ENCODE measurements at places on chromosomes 12 and 14.

- peak; percentile 69 for DNase-seq
Measured at GRCh38 chr12:104049903-104050356, at the start of gene GLT8D2. Gene GLT8D2, minus strand, starts transcription at chr12:104050187. Its CDS starts 30,539 bp downstream, at chr12:104019648.

GRCh38 chr14:48974994-48975393 is 611.2 kb downstream of the RPS29 start:
- no peak for DNase-seq

- DNase-seq, result no peak
Measured at GRCh38 chr14:89775946-89776345, 178.6 kb downstream of the EFCAB11 start.

DNA sequence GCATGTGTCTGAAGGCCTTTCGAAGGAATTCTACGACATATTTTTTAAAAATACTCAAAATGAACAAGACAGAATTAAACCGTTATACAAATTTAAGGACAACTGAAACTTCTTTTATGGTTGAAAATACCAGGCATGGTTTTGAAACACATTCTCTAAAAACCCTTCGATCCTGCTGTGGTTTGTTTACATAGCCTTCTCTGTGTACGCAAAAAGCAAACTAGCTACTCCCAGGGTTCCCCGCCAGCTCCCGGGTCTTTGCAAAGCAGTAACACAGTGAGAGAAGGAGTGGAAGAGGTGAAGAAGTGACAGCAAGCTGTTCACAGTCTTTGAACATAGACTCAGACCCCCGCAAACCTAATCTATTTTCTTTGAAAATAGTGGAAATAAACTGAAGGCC is 2.2 kb upstream of the TC2N start:
- no peak for DNase-seq

- no peak for DNase-seq
Measured at GRCh38 chr14:78673845-78674244, 503.7 kb downstream of the NRXN3 start.

- no peak for DNase-seq
Measured at GRCh38 chr12:115273456-115273855, 589.5 kb upstream of the TBX3 start.

DNA sequence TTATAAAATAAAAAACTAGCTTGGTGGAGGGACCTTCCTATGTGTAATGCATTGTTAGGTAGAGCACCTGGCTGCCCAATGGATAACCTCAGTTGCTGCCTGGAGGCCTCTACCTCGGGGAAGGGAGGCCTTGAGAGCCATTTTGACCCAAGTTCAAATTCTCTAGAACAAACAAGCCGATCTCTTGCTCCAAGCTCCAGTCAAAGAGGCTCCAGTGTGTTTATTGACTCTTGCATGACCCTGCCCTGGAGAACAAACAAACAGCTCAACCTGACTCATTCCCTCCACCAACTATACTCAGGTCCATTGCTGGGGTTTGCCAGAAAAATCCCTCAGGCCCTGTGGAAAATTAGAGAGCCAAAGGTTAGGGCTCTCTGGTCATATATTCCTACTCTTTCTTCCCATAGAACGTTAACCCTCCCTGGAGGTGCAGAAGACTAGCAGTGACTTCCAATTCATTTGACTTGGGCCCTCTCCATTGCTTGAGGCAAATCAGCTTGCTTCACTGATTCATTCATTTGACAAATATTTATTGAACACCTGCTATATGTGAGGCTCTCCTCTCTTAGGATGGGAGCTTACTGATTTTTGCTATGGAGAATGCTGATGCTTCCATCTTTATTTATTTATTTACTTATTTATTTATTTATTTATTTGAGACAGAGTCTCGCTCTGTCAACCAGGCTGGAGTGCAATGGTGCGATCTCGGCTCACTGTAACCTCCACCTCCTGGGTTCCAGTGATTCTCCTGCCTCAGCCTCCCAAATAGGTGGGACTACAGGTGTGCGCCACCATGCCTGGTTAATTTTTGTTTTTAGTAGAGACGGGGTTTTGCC is 73.7 kb upstream of the CISTR start:
- DNase-seq, result peak; percentile 62

- DNase-seq, result peak; percentile 86
Measured at GRCh38 chr12:54603173-54603814, 14.8 kb upstream of the PPP1R1A start.

DNA sequence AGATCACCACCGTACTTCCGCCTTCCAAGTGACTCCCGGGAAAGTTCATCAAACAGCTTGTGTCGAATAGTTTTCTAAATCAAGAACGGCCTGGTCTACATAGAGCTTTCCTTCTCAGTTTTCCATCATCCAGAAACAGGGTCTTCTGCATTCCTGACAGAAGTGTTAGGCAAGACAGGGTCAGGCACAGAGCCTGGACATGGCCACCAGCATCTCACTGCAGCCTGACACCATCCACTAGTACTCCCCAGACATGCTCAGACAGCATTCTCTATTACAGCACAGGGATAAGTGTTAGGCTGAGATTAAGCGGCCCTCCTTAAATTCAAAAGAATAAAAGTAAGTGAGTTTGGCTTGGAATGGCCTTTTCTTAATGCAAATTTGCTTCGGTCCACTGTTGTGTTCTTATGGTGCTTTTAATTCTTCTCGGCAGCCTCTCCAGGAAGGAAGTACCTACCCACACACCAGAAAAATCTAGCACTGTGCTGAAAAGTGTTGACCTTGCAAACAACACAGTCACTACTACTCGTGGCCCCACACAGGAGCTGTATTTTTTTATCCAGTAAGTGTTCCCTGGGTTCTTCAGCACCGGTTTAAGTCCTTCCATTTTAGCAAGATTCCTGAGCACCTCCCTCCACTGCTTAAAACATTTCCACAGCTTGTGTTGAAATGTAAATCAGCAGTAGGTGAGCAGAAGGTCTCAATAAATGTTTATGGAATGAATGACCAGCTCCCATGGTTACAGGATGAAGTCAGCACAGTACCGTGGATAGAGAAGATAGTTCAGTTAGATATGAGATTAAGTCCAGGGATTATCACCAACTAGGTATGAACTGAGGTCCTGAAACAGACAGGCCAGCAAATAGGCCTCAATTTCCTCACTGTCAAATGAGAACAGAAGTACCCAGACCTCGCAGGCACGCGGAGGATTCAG is 44.1 kb downstream of the SETD3 start:
- no peak for DNase-seq

DNA sequence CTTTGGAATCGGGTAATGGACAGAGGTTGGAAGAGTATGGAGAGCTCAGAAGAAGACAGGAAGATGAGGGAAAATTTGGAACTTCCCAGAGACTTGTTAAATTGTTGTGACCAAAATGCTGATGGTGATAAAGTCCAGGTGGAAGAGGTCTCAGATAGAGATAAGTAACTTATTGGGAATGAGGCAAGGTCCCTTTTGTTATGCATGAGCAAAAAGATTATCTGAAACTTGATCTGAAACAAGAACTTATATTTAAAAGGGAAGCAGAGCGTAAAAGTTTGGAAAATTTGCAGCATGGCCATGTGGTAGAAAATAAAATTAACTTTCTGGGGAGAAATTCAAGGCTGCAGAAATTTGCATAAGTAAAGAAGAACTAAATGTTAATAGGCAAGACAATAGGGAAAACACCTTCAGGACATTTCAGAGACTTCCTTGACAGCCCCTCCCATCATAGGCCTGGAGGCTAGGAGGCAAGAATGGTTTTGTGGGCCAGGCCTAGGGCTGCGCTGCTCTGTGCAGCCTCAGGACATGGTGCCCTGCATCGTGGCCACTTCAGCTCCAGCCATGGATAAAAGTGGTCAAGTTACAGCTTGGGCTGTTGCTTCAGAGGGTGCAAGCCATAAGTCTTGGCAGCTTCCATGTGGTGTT is 425.7 kb upstream of the PRICKLE1 start:
- no peak for DNase-seq

- DNase-seq, result peak; percentile 49
Measured at GRCh38 chr14:69593018-69593677, 18.2 kb upstream of the SUSD6 start.

- no peak for DNase-seq
Measured at GRCh38 chr14:44036248-44036647, 470.8 kb downstream of the FSCB start.

DNA sequence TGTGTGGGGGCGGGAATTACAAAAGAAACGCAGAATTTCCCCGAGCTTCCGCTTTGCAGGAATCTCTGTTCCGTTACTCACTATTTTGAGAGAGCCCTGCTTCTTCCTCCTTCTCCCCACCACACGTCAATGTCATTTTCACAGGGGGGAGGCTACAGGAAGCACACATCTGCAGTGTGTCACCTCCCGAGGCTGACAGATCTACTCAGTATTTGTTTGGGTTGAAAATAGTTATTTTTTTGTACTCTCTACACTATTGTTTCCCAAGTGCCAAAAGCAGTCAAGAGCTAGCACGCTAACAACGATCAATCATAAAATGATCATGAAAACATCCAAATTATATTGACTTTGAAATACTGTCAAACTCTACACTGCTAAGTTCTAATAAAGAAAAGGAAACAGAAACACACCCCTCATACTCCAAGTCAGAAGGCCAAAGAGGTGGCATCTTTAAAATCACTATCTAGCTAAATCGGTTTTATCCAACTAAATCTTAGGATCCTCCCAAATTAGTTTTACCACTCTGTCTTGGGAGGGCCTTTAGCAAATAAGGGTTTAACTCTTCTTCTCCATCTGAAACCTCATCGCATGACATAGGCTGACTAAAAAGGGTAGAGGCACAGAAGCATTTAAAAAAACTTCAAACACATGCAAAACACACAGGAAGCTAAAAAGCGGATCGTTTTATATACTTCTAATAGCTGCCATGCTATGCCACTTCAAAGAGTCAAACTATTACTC is 51.8 kb downstream of the FOXN3 start:
- DNase-seq, result no peak

DNA sequence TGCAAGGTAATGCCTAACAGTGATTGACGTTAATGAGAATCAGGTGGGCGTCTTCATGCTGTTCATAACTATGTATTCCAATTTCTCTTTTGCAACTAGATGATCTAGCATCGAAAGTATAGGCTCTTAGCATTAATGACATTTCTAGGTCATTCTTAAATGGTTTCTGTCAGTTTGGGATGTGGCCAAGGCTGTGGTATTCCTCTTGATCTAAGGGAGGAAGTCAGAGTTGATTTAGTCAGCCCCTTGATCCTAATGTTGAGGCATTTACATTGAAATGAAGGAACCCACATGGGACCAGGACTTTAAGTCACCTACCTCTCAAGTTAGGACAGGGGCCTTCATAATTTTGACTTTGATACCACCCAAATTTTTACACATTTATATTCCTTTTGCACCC is 448.1 kb downstream of the NPAS3 start:
- no peak for DNase-seq

GRCh38 chr12:57309420-57309819 is 58.4 kb upstream of the STAC3 start:
- DNase-seq, result no peak

DNA sequence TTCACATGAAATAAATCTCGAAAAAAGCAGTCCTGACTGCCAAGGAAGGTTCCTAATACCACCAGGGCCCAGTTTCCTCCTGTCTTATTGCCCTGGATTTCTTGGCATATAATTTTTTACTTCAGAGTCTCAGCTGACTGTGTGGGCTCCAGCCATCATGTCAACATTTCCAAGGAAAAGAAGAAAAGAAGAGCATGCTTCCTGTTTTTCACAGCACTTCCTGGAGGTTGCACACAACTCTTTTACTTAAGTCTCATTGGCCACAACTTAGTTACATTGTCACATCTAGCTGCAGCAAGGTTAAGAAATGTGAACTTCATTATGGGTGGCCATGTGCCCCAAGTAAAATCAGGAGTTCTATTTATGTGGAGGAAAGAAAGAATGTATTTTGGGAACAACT is 24.3 kb downstream of the DACT1 start:
- peak; percentile 8 for DNase-seq

DNA sequence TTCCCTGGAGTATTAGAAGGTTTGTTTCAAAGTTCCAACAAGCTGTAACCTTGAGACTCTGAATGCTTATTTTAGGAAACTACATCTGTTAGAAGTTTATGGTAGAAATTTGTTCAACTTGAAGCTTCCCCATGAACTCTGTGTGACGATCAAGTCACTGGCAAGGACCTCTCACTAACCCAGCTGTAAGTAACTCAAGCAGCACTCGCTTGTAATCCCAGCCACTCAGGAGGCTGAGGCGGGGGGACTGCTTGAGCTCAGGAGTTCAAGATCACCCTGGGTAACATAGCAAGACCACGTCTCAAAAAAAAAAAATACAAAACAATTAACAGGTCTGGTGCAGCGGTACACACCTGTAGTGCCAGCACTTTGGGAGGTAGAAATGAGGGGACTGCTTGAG is 25.6 kb downstream of the TESC start:
- DNase-seq, result no peak

- DNase-seq, result peak; percentile 67
Measured at GRCh38 chr12:51070004-51070403, 13.4 kb downstream of the CSRNP2 start.

- no peak for DNase-seq
Measured at GRCh38 chr14:89571491-89571890, 154.5 kb upstream of the FOXN3 start.

- peak; percentile 24 for DNase-seq
Measured at GRCh38 chr12:75389061-75389460, 1.8 kb upstream of the GLIPR1L2 start.

- no peak for DNase-seq
Measured at GRCh38 chr14:98714626-98715425, 557.2 kb downstream of the BCL11B start.

GRCh38 chr12:125487336-125487735 is 422.1 kb downstream of the AACS start:
- no peak for DNase-seq

GRCh38 chr12:115394496-115395220 is 710.7 kb upstream of the TBX3 start:
- no peak for DNase-seq

DNA sequence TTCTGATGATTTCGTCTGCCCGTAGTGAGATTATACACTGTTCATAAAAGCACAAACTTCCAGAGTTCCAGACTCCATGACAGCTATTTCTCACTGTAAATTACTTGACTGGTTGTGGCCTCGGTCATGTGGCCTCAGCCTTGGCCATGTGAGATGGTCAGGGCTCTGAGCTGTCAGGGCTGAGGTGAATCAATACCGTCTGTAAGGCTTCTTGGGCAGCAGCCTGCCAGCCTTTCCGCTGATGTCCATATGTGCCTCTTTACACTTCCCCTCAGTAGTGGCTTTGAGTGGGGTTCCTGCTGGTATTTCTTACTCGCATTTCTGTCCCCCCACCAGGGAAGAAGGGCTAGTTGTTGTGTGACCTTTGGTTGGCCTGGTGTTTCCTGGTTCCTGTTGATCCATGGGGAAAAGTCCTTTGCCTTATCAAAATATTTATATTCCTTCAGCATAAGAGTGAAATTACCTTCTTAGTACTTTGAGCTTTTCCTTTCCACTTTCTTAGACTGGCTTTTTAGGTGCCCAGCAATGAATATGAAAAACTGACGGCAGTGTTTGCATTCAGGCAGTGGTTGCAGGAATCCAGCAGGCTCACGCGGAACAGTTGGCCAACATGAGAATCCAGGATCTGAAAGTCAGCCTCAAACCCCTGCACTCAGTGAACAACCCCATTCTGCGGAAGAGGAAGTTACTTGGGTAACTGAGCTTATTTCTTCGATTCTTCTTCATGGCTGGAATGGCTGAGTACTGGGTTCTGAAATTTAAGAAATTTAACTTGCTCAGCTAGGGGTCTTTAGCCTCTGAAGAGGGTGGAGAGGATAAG is 46.1 kb downstream of the MAPKAPK5 start:
- no peak for DNase-seq
